Gastrocnemius medialis (tissue), 4 donors: ENCODE measurements at places on chromosomes 4 and X.

DNA sequence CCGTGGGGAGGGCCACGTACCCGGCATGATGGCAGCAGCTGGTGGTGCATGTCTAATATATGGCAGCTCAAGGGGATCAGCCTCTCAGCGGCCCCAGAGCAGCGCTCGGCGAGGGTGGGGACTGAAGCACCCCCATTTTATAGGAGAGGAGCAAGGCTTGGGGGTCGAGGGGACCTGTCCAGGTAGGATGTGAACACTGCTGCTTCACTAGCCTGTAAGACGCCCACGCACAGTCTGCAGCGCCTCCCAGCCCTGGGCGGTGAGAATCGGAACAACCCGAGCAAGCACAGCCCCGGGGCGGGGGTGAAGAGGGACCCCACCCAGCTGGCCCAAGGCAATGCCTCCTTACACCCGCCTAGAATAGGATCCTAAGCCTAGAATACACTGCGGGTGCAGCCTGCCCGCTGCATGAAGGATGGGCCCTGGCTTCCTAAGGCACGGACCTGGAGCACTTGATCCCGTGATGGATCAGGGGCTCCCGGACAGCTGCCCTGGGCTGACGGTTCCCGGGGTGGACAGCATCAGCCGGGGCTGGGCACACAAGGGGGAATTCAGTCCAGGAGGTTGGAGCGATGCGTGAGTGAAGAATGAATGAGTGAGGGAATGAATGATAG is 17.6 kb downstream of the ADRA2C start:
- no peak for DNase-seq

- DNase-seq = peak; percentile 9
These were observed 13.3 kb downstream of the LRPAP1 start for GRCh38 chr4:3518941-3519340.

DNA sequence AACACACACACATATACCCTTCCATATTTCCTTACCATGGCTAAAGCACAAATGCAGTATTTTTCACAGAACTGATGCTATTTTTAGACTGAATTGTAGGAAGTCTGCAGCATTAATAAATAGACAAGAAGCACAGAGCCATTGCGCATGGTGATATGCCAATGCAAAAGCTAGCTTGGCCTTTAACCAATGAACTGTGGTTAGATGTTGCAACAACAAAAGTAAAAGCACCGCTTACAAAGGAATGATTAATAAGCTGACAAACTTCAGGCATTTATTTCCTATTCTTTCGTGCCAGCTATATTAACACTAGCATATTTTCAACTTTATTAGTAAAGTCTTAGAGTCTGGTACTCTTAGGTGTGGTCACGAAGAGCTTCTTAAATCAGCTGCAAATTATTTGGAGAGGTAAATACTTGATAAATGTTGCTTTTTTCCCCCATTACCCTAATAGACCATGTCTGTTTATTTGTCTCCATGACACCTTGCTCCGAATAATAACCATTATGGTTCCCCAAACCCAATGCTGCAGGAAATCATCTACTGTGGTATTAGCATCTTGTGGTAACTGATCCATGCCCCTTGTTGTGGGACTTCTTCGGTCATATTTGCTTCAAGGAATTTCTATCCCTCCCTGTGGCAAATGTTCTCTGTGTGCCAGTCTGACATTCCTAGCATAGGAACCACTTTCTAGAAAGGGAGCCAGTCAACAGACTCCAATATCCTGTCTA is 306.1 kb upstream of the TAPT1 start:
- no peak for DNase-seq

GRCh38 chrX:17552044-17552650 is 177.1 kb downstream of the NHS start:
- no peak for DNase-seq

- DNase-seq = no peak
These were observed 13.8 kb upstream of the CLDN34 start for GRCh38 chrX:9953396-9953795.
